Type B pancreatic cell (in vitro differentiated cells): ENCODE measurements at places on chromosomes 16 and 17.

DNA sequence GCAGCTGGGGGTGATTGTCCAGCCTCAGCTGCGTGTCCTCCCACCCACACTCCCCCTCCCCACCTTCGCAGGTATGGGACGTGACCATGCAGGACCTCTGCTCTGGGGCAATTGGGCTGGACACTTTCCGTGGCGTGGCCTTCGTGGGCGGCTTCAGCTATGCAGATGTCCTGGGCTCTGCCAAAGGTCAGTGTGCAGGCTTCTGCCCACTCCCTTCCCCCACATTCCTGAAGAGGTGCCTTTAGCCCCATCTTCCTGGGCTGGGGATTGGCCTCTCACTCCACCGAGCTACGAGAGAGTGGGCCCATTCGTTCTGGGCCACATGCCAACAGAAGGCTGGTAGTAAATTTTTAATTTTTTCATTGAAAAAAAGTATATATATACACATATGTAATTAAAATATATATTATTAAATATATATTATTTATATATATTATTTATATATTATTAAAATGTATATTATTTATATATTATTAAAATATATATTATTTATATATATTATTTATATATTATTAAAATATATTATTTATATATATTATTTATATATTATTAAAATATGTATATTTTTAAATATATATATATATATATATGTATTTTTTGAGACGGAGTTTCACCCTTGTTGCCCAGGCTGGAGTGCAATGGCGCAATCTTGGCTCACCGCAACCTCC lies 18.5 kb downstream of the PFAS start:
- no peak for DNase-seq

DNA sequence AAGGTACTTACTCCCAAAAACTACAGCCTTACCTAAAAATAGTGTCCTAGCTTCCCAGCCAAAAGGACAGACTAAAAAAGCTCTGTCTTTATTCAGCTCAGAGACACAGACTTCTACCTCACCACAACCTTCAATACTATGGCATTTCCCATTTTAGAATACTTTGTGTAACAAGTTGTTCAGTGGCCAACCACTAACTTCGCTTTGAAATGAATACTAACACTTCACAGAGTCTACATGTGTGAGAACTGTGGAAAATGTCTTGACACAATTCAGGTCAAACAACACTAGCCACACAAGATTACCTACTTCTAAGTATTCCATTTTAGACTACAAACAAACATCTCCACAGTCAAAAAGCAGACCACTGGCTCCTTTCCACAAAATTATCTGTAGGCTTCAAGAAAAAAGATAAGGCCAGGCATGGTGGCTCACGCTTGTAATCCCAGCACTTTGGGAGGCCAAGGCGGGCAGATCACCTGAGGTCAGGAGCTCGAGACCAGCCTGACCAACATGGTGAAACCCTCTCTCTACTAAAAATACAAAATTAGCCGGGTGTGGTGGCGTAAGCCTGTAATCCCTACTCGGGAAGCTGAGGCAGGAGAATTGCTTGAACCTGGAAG lies 3.2 kb downstream of the HELZ start:
- DNase-seq, result no peak

GRCh38 chr17:5600041-5600440 lies 15.7 kb upstream of the NLRP1 start:
- no peak for DNase-seq

- no peak for DNase-seq
Measured at GRCh38 chr17:60750640-60751039, 73.0 kb downstream of the BCAS3 start.

GRCh38 chr17:50406578-50406977 lies 9.3 kb upstream of the LRRC59 start:
- DNase-seq, result no peak

- DNase-seq, result no peak
Measured at GRCh38 chr16:20441191-20441590, 10.1 kb upstream of the ACSM2A start.

- no peak for DNase-seq
Measured at GRCh38 chr17:46832945-46833839, 14.7 kb upstream of the WNT3 start.
